Activated CD4-positive, alpha-beta T cell treated with anti-CD3 and anti-CD28 coated beads, Interleukin-2, amount 50 U/mL, for 48 hours (primary cell): ENCODE measurements at places on chromosomes 1 and 21.

DNA sequence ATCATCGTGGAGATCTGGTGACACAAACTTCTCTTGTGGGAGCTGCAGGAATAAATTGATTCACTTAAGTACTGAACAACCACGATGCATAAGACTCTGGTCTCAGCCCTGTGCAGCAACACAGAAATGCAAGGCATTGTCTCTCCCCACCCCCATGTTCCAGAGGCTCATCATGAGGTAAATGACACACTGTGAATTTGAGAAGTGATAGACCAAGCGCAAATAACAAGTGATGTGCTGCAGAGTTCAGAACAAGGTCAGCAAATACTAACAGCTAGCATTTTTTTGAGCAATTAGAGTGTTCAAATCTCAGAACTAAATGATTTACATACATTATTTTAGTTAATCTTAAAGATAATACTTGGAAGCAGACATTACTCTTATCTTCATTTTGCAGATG is 223.7 kb downstream of the SEC16B start:
- DNase-seq, result no peak

GRCh38 chr1:186483561-186483960 is 22.6 kb upstream of the PDC start:
- no peak for DNase-seq

DNA sequence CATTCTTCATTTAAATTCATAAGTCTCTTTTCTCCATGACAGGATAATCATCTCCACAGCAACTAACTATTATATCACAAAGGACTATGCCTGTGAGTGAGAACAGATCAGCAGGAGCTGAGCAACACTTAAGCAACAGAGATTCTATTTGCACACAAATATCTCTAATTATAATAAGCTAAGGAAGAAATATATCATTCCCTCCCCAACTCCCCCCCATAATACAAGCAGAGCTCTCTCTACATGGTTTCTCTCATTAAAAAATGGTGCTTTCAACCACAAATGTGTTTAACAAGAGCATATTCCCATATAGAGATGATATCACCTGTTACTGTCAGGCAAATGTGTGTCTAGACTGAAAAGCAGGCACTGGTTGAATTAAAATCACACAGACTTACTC is 34.5 kb upstream of the NIBAN1 start:
- DNase-seq, result no peak

DNA sequence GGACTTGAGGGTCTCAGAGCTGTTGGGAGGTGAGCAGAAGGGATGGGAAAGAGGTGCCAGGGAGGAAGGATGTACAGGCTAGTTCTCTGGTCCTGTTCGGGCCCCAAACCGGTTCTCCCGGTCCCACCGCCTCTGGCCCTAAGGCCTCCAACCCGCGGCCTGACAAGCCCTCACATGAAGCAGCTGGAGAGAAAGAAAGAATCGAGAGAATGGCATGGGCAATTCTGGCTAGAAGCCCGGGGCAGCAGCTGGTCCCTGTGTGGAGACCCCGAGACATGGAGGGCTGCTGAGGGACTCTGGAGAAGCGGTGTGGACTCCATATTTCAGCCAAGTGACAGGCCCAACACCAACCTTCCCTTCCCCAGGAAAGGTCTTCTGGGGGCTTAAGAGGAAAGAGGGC is 730 bp downstream of the CDC42SE1 start:
- no peak for DNase-seq

- DNase-seq, result peak; percentile 6
Observed at GRCh38 chr1:179447489-179447888, 81.7 kb downstream of the AXDND1 start.

DNA sequence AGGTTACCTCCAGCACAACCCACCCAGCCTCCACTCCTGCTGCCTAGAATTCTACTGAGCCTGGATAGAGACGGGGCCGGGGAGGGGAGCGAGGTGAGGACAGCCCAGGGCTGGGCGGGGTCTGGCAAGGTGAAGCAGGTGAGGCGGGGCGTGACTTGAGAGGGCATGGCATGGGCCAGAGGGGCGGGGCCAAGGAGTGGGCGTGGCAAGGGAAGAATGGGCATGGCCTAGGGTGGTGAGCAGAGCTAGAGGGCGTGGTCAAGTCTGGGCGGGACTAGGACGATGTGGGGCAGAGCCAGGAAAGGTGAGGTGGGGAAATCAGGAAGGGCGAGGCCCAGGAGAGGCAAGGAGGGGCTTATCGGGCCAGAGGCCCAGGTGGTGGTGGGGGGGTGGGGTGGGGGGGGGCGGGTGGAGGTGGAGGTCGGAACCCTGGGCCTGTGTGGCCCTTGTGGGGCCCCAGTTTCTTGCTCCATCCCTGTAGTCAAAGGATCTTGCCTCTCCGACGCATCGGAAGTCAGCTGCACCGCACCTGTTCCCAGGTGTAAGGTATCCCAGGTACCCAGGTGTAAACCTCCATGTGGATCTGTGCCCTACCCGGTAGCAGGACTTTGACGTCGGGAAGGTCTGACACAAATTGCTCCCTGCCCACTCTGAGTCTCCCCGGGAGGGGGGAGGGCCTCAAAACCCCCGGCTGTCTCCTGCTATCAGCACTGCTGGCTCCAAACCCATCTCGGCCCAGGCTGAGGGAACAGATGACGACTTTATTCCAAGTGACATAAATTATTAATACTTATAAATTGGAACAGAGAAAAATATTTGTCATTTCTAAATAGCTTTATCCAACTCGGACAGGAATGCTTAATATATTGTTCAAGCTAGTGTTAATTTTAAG is 32.9 kb upstream of the UTS2 start:
- peak; percentile 44 for DNase-seq
